ENCODE measurements at places on chromosomes 16 and 17.

DNA sequence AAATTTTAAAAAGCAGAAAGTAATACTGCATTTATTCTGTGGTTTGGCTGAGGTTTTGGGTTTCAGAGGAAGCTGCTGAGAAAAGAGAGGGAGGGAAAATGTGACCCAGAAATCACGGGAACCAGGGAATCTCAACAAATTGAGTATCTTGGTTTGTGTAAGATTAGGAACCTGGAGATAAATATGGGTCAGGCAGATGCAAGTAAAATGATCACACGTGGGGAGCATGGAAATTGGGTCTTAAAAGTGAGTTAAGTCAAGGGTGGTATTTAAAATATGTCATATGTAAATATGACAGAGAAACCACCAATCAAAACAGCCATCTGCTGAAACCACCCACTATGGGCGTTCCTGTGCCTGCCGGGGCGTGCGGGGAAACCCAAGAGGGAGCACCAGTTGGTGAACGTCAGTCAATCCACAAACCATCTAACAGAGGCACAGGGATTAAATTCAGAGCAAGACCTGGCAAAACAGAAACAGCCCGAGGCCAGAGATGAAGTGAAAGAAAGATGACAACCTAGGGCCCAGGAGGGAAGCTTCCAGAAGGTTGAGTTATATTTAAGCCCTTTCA, 33.4 kb downstream of the CDH13 start:
- DNase-seq = no peak

DNA sequence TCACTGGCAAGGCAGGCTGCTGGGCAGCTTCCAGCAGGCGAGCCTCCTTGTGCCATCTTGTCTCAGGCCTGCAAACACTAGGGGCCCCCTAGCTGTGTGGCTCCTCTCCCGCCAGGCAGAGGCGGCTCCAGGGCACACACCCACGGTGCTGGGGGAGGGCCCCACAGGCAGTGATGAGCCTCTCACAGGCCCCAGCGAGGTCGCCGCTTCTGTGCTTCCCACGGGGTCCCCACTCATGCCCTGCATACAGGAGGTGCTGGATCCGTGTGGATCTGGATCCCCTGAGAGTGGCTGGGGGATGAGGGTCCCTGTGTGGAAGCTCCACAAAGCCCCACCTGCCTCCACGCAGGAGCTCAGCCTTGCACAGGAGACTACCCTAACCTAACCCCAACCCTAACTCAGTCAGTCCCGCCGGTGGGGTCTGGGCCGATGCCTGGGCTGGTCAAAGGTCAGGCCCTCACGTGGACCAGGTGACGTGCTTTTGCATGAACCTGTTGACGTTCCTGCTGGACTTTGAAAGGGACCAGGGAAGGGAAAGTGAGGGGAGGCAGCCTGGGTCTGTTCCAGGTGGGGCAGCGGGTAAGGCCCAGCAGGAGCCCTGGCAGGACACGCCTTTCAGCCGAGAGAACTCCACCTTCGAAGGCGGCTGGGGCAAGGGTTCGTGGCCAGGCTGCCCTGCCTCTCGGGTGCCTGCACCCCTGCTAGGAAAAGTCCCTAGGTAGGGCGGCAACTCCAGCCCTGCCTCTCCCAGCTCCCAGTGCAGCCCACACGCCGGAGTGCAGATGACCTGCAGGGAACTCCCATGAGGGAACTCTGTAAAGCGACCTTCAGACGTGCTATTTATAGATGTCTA, 5.2 kb downstream of the SECTM1 start:
- DNase-seq = no peak

GRCh38 chr17:57478478-57479250, 222.3 kb downstream of the MSI2 start:
- DNase-seq = no peak

DNA sequence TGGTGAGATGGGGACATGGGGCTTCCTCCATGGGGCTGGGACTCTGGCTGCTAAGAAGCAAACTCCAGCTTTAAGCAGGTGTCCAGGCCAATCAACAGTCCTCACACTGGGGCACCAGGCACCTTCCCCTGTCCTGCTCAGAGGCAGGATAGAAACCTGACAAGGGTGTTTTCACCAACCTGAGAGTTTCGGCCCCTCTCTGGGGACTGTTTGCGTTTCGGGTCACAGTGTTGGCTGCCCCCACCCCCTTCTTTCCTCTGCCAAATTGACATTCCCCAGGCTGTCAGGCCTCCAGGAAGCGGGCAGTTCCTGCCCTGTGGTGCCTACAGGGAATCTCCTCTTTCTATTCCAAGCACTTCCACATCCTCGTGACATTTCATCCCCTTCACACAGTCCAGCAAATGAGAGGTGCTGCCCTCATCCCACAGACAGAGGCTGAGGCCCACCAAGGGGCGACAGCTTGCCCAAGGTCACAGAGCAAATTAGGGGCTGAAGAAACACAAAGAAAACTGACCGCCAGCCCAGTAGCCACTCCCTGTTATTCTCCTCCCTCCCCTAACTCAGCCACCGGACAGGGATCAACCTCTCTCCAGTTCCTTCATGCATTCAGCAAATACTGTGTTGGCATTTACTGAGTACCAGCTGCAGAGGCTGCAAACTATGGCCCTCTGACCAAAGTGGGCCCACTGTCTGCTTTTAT, 38.0 kb downstream of the MMP15 start:
- DNase-seq = no peak

DNA sequence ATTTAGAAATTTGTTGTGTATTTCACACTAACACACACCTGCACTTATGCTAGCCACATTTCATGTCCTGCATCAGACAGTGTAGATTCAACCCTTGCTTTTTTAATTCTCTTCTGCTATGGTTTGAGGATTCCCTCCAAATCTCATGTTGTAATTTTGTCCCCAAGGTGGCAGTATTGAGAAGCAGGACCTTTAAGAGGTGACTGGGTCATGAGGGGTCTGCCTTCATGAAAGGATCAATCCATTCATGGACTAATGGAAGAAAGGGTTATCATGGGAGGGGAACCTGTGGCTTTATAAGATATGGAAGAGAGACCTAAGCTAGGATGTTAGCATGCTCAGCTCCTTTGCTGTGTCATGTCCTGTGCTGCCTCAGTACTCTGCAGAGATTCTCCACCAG, 1032.2 kb downstream of the CDH11 start:
- no peak for DNase-seq

- DNase-seq = no peak
Measured at GRCh38 chr16:79006765-79007164, 593.8 kb downstream of the MAF start.

DNA sequence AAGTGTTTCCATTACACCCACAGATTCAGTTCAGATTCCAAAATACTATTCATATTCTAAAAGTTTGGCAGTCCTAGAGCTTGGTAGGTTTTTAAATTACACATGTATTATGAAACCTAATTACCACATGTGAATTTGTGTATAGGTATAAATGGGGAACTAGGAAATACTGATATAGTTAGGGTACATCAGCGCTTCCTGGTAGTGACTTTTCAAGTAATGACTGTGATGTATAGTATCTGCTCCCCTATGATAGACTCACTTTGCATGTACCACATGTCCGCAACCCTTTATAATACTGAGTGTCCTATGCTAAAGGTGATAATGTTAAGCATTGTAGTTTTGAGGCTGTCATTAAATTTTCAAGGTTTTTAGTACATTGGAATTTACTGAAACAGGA, 22.9 kb downstream of the CDK12 start:
- DNase-seq = no peak

DNA sequence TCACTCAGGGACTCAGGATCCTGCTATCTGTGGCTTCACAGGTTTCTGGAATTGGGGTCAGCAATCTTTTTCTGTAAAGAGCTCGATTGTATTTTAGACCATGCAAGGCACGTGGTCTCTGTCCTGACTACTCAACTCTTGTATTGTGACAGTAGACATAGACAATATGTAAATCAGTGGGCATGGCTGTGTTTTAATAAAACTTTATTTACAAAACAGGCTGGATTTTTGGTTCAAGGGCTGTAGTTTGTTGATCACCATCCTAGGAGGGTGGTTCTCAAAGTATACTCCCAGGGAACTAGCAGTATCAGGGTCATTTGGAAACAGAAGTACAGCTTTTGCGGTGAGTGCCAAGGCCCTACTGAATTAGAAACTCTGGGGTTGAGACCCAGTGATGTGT, 108.2 kb upstream of the CRHR1 start:
- no peak for DNase-seq

- no peak for DNase-seq
Measured at GRCh38 chr17:21458054-21458453, 81.9 kb downstream of the KCNJ12 start.

DNA sequence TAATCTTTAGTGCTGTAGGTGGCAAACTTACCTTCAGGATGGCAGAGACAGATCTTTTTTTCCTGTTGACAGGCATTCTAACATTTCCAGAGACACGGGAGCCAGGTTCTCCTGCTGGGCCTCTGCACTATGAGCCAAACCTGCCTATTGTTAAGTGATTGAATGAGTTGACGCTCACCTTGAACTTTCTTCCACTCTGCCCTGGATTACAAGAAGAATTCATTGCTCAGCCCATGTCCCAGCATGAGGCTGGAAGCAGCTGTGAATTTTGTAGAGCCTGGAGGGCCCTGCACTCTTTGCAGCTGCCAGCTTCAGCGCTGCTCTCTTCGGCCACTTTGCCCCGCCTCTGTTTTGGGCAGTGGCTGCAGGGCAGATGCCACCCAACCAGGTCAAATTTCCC, 9.4 kb upstream of the SLC7A5 start:
- no peak for DNase-seq

DNA sequence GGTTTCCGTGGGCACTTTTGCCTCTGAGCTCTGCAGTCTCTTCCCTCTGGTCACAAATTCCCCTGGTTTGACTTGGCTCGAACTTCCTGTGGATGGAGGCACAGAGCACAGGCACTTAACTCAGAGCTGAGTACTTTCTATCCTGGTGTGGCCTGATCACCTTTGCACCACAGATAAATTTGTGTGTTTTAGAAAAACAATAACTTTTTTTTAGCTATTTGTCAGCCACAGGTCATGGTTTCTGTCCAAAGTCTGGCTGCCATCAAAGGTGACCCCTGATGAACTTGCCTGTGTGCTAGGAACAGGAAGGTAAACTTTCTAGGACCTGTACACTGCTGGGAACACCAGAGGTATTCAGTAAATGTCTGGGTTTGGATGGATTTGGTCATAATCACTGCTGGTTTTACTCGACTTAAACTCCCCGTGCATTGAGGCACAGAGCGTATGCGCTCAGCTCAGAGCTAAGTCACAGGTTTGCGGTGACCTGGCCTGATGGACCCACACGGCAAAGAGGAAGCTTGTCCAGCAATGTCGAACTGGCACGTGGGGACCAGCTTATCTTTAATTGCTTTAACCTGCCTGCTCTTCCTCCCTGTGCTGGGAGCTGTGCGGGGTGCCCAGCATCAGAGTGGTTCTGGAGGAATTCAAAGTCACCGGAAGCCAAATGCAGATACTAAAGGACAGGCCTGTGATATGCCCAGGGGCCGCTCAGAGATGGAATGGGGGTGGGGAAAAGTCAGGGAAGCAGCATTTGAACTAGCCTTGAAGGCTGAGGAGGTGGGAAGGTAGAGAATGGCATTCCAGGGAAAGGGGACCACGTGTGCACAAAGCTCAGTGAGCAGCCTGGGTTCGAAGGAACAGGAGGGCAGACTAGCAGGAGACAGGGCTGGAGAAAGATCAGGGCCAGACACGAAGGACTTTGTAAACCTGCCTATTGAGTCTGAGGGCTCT, 12.9 kb downstream of the SLC13A5 start:
- no peak for DNase-seq

GRCh38 chr16:54051821-54052220, 234.8 kb downstream of the IRX3 start:
- no peak for DNase-seq

- no peak for DNase-seq
Measured at GRCh38 chr17:35486920-35487732, 38.6 kb upstream of the SLFN13 start.

DNA sequence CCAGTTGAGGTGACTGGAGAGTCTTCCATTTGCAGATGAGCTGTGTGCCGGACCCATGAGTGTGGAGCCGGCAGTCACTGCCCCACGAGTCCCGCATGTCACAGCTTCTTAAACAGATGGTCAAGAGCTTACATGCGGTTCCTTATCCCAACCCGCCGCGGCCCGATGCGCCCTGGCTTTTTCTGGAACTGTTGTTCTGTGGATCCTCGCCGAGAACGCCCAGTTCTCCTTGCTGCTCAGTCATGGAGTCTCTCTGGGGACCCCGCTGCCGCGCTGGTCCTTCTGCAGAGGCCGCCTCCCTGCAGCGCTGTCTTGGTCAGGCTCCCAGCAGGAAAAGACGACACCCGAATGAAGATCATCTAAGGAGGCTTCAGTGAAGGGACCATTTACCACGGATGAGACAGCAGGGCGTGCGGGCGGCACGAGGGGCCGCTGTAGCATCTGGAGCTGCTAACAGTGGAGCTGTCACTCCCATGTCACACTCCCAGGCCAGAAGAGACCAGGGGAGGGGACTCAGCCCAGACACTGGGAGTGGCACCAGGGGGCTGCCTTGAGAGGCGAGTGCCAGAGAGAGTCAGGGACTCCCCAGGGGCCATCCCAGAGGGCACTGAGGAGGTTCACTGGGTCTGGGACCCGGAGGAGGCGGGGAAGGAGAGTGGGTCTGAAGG, 10.8 kb upstream of the LGALS3BP start:
- no peak for DNase-seq

DNA sequence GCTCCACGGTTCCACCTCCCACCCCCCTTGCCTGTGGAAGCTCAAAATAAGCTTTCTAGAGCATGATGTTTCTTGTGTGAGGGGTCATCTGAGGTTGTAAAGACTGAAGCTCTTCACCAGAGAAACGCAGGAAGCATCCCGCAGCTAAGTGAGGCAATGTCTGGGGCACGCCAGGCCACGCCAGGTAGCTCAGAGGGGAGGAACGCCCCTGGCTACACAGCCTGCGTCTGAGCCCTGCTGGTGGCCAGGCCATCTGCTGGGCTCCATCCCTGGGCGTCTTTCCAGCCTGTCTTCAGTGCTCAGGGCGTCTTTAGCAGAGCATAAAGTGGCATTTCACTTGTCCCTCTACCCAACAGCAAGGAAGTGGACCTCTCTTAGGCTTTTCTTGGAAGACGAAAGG, 15.2 kb downstream of the SOCS3 start:
- DNase-seq = no peak

- DNase-seq = no peak
Measured at GRCh38 chr16:53852678-53853077, 148.7 kb downstream of the FTO start.

DNA sequence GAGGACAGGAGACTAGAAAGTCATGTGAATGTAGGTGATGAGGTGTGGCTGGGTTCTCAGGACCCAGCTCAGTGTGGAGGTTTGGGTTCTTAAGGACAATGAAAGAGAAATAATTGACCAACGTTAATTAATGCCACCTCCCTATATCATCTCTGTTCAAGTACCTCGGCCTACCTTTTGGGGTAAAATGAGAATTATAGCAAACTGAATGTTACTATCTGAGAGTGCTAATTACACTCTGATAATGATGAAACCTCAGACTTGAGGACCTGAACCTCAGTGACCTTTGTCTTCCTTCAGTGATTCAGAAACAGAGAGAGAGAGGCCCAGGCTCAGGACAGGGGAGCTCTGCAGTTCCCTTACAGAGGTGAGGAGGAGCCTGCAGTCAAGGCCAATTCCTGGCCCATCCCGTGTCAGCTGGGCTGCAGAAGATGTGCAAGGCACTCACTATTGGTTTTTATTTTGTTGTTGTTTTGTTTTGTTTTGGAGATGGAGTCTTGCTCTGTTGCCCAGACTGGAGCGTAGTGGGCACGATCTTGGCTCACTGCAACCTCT, 57.3 kb downstream of the SALL1 start:
- no peak for DNase-seq

All from glomerular endothelial cell (primary cell).